ENCODE measurements at places on chromosomes 1 and 21.

- no peak for DNase-seq
Measured at GRCh38 chr1:114458237-114458777, 52.7 kb downstream of the TRIM33 start.

- DNase-seq, result no peak
Measured at GRCh38 chr1:30273021-30273325, 450.4 kb downstream of the MATN1 start.

- peak; percentile 77 for DNase-seq
Measured at GRCh38 chr1:233897325-233898162, 6.9 kb upstream of the SLC35F3 start.

DNA sequence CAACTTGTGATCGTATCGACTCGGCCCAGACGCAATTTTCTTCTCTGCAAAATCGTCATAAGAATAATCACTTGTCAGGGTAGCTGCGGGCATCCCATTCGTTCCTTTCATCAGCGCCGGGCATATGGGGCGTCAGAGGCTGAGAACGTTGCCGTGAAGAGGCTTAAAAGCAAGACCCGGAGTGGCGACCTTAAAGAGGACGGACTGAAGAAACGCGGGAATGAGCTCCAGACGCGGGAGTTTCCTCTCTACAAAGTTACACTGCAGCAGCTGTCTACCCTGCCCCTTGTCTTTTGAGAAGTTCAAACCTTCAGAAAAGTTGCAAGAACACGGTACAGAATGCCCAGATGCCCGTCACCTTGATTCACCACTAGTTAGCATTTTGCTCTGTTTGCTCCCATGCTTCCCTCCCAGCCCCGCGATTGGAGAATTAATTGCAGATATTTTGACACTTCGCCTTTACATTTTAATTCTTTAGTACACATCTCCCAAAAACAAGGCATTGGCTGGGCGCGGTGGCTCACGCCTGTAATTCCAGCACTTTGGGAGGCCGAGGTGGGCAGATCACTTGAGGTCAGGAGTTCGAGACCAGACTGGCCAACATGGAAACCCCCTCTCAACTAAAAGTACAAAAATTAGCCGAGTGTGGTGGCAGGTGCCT lies 967 bp downstream of the CENPS start:
- no peak for DNase-seq

DNA sequence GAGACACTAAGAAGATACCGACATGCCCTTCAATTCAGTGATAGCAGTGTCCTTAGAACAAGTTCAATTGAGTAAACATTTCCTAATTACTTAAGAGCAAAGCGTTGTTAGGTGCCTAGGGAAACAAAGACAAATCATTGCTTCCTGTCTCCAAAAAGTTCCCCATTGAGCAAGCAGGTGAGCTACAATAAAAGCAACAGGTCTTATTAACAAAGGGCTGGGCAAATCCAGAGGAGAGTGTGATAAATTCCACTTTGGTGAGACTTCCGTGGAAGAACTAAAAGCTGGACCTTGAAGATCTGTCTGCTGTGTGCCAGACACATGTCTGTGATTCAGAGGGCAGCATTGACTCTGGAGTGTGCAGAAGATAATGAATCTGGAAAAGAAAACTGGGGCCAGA lies 1.9 kb upstream of the TUT4 start:
- DNase-seq, result peak; percentile 79

GRCh38 chr1:41708332-41708731 lies 210.4 kb downstream of the HIVEP3 start:
- DNase-seq, result no peak

Data from NCI-H1417 (cell line).